ENCODE measurements at places on chromosomes 3 and 15. TPM values are rescaled to one million over a fixed set of nuclear protein-coding genes. Genes with fewer than 3 reads are reported as not detected.

Gene LIPH
- total RNA-seq: 5.1 TPM

Gene SAXO2
- 2.2 TPM for total RNA-seq

Gene ZNF80
- not detected for total RNA-seq

Gene CAPN3
- total RNA-seq: 0.34 TPM

Gene ITIH4
- total RNA-seq: 0.63 TPM

Gene SPINT1
- 0.91 TPM for total RNA-seq

Gene WDR72
- 6.1 TPM for total RNA-seq

Gene PCSK6
- total RNA-seq: 10.2 TPM
